ENCODE measurements at places on chromosomes 4 and X.

- DNase-seq: no peak
Measured at GRCh38 chr4:164616961-164617360, 137.0 kb upstream of the SMIM31 start.

GRCh38 chrX:24014388-24015018 is 12.5 kb downstream of the KLHL15 start:
- no peak for DNase-seq

- DNase-seq: no peak
Measured at GRCh38 chr4:960636-961350, 12.6 kb downstream of the DGKQ start.

GRCh38 chrX:6004529-6004928 is 224.1 kb downstream of the NLGN4X start:
- DNase-seq: no peak

DNA sequence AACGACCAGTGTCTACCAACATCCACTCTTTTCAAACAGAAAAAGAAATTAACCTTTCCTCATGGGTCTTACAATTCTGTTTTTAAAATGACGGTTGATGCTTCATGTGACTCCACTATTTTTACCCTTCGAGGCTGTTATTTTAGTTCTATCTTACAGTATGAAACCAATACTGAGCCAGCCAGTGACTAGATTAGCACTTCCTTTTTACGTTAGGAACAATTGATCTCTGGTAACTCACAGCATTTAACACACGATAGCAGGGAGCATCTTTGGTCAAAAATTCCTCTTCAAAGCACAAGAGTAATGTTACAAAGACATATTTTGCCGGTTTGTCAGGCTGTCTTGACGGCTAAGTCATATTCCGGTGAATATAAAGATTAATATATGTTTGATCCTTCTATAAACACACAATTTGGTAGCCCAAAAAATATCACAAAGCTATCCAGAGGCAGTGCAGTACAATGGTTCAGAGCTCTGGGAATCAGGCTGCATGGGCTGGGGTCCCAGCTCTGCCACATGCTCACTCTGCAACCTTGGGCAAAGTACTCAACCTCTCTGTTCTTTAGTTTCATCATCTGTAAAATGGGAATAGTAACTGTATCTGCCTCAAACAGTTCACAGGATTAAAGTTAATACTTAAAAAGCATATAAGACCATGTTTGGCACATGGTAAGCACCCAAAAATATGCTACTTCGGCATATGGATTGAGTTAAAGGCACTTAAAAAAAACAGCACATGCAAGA is 62.9 kb upstream of the TXK start:
- no peak for DNase-seq
